ENCODE measurements at places on chromosomes 16 and 17. TPM values are rescaled to one million over a fixed set of nuclear protein-coding genes. Genes with fewer than 3 reads are reported as not detected.

Gene NDUFB10
- 149 TPM for total RNA-seq

Gene TBC1D3C
- 1.3 TPM for total RNA-seq

Gene HOXB3
- total RNA-seq, result 15.7 TPM

Gene ZNF423
- 0.17 TPM for total RNA-seq

Gene KRT33B
- total RNA-seq, result not detected

Gene KRTAP9-8
- not detected for total RNA-seq

Gene CTRB1
- total RNA-seq, result not detected

Gene SLC9A5
- total RNA-seq, result 1.0 TPM

Gene RBFOX1
- total RNA-seq, result not detected

Gene DLX4
- total RNA-seq, result not detected

Gene MLYCD
- 3.8 TPM for total RNA-seq

Gene SSTR5
- total RNA-seq, result not detected

Gene TNFSF13
- total RNA-seq, result 1.5 TPM

Gene RASL10B
- 4.1 TPM for total RNA-seq

Gene HES7
- under 0.01 TPM for total RNA-seq

Measured in fibroblast of lung (primary cell).